ENCODE measurements at places on chromosomes 1 and 21.

- no peak for DNase-seq
Observed at GRCh38 chr1:59880735-59881134, 45.8 kb downstream of the CYP2J2 start.

DNA sequence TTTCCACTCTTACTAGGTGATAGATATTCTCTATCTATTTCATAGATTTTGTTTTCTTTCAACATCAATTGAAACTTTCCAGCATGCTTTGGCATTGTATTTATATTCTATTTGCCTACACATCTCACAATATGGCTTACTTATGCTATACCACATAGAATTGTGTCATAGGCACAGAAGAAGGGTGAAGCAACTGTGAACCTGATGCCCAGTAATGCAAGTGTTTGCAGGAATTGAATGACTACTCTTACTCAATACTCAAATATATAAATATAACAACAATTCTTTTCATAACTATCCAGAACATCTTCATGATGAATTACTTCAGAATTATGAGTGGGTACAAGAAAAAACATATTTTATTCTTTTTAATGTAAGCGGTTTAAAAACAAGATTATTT, 165.9 kb downstream of the PTBP2 start:
- DNase-seq, result no peak

DNA sequence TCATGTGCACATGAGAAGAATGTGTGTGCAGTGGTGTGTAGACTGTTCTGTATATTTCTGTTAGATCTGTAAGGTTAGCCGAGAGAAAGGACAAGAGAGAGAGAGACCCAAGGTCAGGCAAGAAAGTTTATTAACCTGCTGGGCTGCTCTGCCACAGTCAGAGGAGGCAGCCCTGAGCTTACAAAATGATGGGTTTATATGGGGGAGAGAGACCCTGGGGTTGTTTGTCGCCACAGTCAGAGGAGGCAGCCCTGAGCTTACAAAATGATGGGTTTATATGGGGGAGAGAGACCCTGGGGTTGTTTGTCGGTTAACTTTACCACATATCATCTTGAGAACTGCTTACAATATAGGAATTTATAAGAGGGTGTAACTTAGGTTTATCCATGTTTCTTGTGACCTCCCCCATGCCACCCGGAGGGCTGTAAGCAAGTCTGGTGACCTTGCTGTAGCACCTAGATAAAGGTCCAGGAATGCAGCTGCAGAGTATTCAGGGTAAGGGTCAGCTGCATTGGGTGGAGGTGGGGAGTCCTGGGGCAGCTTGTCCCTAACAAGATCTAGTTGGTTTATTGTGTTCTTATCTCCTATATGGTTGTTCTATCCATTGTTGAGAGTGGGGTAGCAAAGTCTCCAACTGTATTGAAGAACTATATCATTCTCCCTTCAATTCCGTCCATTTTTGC, 9.3 kb upstream of the ZBTB40 start:
- no peak for DNase-seq

GRCh38 chr1:77706321-77706720, 23.9 kb upstream of the ZZZ3 start:
- no peak for DNase-seq

GRCh38 chr21:34830386-34831170, 161.8 kb downstream of the CLIC6 start:
- DNase-seq, result no peak

- DNase-seq, result no peak
Observed at GRCh38 chr1:28309702-28310101, 19.1 kb upstream of the MED18 start.

DNA sequence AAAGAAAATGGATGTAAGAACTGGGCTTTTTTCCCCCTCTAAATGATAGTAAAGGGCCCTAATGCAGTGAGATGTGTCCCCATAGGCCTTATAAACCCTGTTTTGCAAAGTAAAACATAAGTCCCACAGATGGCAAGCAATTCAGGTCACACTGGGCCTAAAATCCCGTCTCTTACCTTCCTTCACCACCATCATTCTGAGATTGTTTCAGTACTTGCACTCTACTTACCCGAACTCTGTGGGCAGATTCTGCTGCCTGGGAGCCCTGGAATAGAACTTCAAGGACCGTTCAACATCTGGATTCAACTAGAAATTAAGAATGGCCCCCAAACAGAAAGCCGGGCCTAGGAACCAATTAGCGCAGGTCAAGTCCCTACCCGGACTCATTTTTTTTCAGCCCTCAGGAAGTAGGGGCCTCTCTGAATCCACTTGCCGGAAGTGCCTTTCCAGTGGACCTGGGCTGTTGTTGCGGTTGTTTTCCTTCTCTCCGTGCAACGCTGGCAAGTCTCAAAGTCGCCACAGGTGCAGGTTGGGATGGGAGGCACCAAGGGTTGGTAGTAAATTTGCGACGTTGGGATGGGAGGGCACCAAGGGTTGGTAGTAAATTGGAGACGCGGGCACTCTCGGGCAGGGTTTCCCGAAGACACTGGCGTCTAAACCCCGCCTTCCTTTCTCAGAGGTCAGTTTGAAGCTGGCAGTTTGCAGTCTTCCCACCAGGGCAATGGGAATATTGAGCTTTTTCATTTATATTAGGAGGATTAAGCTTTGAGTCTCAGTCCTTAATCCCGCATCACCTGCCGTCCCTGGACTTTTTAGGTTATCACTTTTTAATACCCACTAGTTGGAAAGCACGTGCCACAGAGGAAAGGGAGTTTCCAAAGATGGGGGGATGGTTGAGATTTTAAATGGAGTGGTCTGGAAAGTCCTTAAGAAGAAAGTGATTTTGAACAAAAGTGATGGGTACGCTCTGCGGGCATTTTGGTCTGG, at the start of gene TMEM69:
TMEM69 (plus strand) TSS at position 428 of the 987 bp plus-strand sequence. CDS start 2,888 bp downstream, outside the sequence.
- DNase-seq, result peak; percentile 87
